K562 (cell line): ENCODE measurements at places on chromosomes 5 and 9. TPM values are rescaled to one million over a fixed set of nuclear protein-coding genes. Genes with fewer than 3 reads are reported as not detected.

Gene TRIM7
- 10.3 and 12.4 TPM in 2 replicates for total RNA-seq

Gene SPRY4
- 20.0 and 24.2 TPM in 2 replicates for total RNA-seq

Gene GPX3
- total RNA-seq = 0.72 and 0.86 TPM in 2 replicates

Gene PROB1
- 1.6 and 1.8 TPM in 2 replicates for total RNA-seq

Gene FABP6
- not detected in 2 replicates for total RNA-seq
